GM19239 (cell line): ENCODE measurements at places on chromosomes 6 and 20.

DNA sequence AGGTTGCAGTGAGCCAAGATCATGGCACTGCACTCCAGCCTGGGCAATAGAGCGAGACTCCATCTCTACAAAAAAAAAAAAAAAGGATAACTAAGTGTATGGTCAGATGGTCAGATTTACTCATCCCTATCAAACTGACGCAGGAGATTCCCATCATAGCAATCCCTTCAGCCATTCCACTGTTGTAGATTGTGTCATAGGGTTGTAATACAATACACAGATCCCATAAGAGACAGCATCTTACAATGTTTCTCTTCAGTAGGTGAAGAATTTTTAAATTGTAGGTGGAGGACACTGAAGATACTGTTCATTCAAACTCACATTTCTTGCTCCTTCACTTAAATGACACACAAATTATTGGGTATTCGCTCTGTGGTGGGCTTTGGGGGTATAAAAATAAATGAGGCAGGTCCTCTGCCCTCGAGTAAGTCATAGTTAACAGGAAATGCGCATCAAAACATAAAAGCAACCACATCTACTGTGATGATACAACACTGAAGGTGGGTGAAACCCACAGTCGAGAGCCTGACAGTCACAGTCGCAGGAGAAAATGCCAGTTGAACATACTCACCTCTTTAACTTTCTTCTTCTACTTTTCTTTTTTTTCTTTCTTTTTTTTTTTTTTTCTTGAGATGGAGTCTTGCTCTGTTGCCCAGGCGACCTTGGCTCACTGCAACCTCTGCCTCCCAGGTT is 205.5 kb downstream of the ZNF217 start:
- no peak for DNase-seq

GRCh38 chr6:151680846-151681432 is 126.5 kb upstream of the ESR1 start:
- no peak for DNase-seq

- DNase-seq = no peak
Measured at GRCh38 chr20:24638591-24639548, 169.4 kb downstream of the SYNDIG1 start.

DNA sequence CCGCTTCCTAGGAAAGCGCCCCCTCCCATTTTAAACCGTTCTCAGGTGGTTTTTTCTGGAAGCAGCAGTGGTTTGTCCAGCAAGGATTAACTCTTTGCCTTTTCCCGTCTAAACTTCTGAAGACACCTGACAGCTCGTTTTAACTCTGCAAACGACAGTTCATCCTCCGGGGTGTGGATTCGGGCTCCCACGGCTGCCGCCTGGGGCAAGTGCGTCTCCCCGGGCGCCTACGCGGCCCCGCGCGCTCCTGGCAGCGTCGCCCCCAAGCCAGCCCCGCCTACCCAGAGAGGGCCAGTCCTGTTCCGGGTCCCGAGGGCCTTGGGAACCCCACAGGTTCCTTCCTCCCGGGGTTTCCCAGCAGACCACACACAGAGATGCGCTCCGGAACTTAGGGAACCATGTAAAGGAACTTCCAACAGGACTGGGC is 54.4 kb downstream of the PRR18 start:
- DNase-seq = no peak

- DNase-seq = no peak
Measured at GRCh38 chr6:31037169-31037568, 26.9 kb downstream of the MUC22 start.

- no peak for DNase-seq
Measured at GRCh38 chr6:158839796-158840195, 20.6 kb upstream of the EZR start.

- no peak for DNase-seq
Measured at GRCh38 chr6:138374815-138375214, 2.9 kb upstream of the SMIM28 start.

DNA sequence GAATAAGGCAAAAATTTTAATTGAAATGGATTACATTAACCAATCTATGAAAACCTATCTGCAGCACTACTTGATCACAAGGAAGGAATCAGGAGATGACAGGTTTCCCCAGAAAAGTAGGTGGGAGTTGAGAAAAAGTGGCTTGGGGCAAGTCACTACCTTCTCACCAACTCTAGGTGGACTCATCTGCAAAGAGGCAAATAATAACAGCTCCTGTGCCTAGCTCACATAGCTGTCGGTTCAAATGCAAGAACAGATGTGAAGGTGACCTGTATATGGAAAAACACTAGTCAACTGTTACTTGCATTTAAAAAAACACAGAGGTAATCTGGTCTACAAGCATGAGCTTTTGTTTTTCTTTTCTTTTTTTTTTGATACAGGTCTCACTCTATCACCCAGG is 67.2 kb downstream of the POPDC3 start:
- DNase-seq = no peak

- no peak for DNase-seq
Measured at GRCh38 chr6:159311618-159312017, 142.4 kb downstream of the FNDC1 start.

DNA sequence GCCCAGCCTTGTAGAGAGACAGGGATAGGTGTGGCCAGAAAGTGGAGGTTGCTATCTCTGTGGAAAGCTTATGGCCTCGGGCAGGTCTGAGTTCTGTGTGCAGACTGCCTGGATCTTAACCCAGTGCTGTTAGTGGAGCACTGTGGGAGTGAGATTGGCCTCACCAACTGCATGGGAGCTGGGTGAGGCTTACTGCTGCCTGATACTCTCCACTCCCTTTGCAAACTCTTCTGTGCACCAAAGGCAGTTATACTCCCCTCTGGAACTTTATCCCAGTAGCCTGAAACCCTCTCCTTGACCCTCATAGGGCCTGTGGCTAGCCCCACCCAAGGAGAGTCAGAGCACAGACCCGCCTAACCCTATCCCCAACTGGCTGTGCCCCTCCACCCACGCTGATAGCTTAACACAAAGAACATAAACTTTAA is 41.4 kb upstream of the PKIB start:
- DNase-seq = no peak

DNA sequence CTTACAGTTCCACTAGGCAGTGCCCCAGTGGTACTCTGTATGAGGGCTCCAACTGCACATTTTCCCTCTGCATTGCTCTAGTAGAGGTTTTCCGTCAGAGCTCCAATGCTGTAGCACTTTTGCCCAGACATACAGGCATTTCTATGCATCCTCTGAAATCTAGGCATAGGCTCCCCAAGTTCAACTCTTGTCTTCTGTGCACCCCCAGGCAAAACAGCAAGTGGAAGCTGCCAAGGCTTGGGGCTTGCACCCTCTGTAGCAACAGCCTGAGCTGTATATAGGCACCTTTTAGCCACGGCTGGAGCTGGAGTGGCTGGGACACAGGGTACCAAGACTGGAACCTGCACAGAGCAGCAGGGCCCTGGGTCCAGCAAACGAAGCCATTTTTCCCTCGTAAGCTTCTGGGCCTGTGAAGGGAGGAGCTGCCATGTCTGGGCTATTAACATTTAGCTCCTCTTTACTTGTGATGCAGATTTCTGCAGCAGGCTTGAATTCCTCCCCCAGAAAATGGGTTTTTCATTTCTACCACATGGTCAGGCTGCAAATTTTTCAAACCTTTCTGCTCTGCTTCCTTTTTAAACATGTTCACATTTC is 596.2 kb upstream of the ADGRB3 start:
- DNase-seq = no peak

DNA sequence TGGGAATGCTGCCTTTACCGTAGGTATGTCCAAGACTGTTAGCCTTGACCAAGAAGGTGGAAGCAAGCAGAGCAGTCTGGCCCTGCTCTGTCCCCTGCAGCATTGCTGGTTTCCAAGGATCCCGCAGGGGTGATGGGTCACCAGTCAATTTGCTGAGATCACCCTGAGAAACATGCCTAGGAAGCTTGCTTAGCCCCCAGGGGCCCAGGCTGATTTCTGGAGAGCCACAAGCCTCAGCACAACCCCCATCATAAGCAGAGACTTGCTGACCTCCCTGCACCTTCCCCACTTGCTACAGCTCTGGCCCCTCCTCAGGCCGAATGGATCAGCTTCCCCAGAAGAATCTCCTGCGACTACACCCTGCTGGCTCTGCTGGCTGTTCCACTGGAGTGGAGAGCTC is 21.5 kb downstream of the ARHGAP40 start:
- no peak for DNase-seq

DNA sequence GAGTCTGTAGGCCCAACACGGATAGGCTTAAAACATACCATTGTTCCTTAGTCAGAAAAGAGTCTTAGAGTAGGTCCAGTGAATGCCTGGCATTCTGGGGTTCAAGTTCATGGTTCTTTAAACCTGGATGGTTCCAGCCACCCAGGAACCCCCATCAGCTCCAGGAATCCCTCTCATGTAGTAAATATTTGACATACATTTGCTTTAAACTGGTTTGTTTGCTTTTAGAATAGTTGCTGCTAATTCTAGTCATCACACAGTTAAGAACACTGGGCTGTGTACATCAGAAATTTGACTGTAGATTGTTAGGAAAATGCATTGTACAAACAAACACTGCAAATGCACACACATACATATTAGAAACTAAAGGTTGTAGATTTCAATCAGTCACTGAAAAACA is 30.6 kb upstream of the PBOV1 start:
- DNase-seq = no peak

DNA sequence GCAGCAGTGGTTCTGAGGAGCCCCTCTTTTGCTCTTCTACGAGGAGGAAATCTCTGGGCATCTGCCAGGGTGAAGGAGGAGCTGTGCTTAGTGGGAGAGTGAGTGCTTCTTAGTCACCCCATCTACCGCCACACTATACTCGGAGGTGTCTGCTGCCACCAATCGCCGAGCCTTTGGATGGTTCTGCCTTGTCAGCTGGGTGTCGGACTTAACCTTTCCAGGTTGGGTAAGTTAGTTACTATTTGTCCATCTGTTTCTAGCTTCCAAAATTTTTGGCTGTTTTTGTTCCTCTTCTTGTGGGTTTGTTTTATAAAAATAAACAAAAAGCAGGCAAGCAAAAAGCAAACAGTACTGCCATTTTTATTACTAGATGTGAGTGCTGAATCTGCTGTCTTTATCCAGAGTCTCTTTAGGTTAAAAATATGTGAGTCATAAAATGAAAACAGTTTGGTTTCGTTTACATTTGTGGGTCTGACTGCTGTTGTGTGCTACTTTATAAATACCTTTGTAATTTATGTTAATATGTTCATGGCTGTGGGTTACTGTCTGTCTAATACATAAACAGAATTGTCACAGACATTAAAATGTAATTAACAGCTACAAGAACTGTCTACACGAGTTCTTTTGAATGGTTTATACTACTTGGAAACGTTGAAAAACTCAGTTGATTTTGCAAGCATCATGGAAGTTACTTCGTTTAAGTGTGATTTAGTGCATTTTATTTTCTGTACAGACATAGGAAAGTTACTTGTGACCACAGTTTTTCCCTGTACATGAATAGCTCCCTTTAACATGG is 89.2 kb downstream of the ARID1B start:
- DNase-seq = no peak

DNA sequence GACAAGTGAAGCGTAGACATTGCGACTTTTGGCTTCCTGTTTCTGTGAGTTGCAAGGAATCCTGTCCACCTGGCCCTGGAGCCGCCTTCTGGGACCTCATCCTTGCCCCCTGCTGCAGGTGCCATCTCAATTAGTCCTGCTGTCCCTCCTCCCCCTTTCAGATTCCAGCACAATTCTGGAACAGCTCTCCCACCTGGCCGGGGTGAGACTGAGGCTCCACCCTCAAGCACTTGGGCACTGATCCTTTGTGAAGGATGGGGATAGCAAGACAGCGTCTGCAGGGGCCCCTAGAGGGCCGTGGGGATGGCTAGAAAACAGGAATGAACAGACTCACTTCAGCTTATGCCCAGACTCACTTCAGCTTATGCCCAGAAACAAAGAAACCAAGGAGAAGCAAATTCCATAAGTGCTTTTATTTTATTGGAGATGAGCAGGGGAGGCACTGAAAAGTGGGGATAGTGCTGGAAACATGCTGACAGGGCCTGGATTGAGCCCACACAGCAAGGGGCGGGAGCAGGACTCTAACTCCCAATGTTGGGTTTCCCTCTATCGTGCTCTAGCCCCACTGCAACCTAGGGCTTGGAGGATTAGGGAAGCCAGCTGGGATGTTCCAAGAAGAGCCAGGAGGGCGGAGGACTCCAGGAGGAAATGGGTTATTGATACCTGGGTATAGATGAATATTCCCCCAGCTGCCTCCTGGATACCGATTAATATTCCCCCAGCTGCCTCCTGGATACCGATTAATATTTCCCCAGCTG is 1.4 kb downstream of the C6orf15 start:
- no peak for DNase-seq

GRCh38 chr6:139198529-139199288 is 63.8 kb downstream of the HECA start:
- DNase-seq = no peak

- DNase-seq = no peak
Measured at GRCh38 chr6:100663219-100663863, 198.6 kb upstream of the SIM1 start.

GRCh38 chr6:107202876-107203468 is 87.7 kb upstream of the BEND3 start:
- no peak for DNase-seq

DNA sequence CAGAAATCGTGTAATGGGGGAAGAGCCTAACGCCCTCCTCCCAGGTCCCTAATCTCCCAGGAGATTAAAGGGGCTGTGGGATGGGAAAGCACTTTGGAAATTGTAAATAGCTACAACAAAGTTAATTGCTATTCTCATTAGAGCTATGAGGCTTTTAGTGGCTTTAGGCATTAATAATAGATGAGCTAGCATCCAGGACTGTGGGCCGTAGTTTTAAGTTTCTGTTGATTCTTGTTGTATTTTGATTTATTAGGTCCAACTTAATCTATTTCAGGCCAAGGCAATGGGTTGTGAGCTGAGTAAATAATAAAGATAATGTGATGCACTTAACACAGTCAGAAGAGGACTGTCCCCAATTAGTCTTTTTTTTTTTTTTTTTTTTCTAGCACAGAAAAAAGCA is 67.7 kb downstream of the ANKRD6 start:
- no peak for DNase-seq

DNA sequence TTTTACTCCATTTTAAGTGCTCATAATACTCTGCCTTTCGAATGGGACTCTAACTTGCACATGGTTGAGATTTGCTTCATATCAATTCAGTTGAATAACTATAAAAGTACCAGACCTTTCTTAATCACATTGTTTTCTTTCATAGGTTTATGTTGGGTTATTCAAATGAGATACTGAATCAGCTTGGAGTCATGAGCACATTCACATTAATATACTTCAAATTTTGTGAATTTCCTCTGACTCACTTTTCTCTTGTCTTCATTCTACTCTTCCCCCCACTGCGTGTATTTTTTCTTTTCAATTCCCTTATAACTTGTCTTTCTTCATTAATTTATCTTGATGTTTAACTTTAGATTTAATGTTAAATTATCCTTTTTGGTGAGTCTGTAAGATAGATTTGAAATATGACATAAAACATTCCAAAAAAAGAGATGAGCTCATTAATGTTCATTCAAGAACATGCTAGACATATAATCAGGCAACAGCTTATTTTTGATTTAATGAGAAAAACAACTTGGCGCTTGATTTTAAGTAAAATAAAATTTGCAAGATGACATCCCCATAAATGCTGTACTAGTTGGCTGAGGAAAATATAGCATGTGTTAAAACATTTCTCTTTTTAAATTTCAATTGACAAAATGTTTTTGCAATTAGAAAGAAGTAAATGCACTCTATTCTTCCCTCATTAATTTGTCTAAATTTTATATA is 736.0 kb downstream of the CD109 start:
- no peak for DNase-seq

- no peak for DNase-seq
Measured at GRCh38 chr6:10099529-10100140, 315.2 kb downstream of the TFAP2A start.

GRCh38 chr20:22257912-22258311 is 326.5 kb downstream of the FOXA2 start:
- DNase-seq = no peak
